Posterior vena cava (tissue), 2 donors: ENCODE measurements at places on chromosomes 7 and 10. TPM values are rescaled to one million over a fixed set of nuclear protein-coding genes. Genes with fewer than 3 reads are reported as not detected.

The AS3MT gene
- total RNA-seq = 0.65 TPM

The DPCD gene
- total RNA-seq = 12.5 TPM

The CALHM2 gene
- 49.8 TPM for total RNA-seq

The CNTNAP2 gene
- total RNA-seq = not detected

The ZNF33A gene
- 21.9 TPM for total RNA-seq

The OR2A12 gene
- total RNA-seq = not detected

The TUBB8 gene
- total RNA-seq = not detected

The GIMAP2 gene
- total RNA-seq = 8.3 TPM

The VIPR2 gene
- total RNA-seq = 7.6 TPM

The NME8 gene
- 0.29 TPM for total RNA-seq

The RBM20 gene
- total RNA-seq = 2.0 TPM

The PALD1 gene
- total RNA-seq = 7.4 TPM

The CALML5 gene
- total RNA-seq = not detected

The EBLN1 gene
- not detected for total RNA-seq

The TYW1 gene
- 9.4 TPM for total RNA-seq

The RTKN2 gene
- total RNA-seq = 0.19 TPM

The TFR2 gene
- total RNA-seq = 0.57 TPM

The BTRC gene
- 13.9 TPM for total RNA-seq

The ZNF727 gene
- total RNA-seq = 3.5 TPM

The WASL gene
- 38.1 TPM for total RNA-seq

The COL28A1 gene
- total RNA-seq = 0.46 TPM
